Fibroblast of skin of left biceps (primary cell): ENCODE measurements at places on chromosomes 4 and X.

- no peak for DNase-seq
Measured at GRCh38 chrX:88438209-88438608, 308.8 kb upstream of the CPXCR1 start.

GRCh38 chr4:14247767-14248166, 620.2 kb upstream of the BOD1L1 start:
- no peak for DNase-seq

DNA sequence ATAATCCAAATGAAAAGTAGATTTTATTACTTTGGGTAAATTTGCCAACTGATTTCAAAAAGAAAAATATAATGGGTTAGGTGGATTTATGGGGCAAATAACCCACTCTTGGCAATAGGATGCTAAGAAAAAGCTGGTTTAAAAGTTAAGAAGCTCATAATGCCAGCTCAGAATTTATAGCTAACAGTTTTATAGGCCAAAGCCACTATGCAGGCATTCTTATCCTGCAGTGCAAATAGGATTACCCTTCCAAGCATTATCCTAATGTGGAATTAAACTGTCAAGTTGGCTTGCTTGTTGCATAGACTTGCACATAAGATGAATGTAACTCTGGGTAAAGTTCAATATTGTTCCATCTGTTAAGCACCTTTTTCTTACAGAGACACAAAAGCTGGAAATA, 703.0 kb downstream of the PCDH18 start:
- no peak for DNase-seq

- DNase-seq, result no peak
Measured at GRCh38 chrX:13574600-13574999, 5.2 kb downstream of the EGFL6 start.

- no peak for DNase-seq
Measured at GRCh38 chr4:71025654-71026053, 32.2 kb downstream of the DCK start.
